ENCODE measurements at places on chromosomes 5 and 9. TPM values are rescaled to one million over a fixed set of nuclear protein-coding genes. Genes with fewer than 3 reads are reported as not detected.

Gene POLR1E
- total RNA-seq, result 45.8 TPM

Gene IL3
- total RNA-seq, result not detected

Gene NMUR2
- total RNA-seq, result not detected

Gene NFIB
- 83.9 TPM for total RNA-seq

Gene LEAP2
- total RNA-seq, result 1.3 TPM

Gene JAKMIP2
- total RNA-seq, result 0.10 TPM

Gene RC3H2
- 35.0 TPM for total RNA-seq

Gene GABRA1
- total RNA-seq, result not detected

Gene SREK1
- total RNA-seq, result 54.0 TPM

Gene TMEM167A
- total RNA-seq, result 44.9 TPM

Gene CDO1
- total RNA-seq, result 9.2 TPM

Gene FAM169A
- 7.7 TPM for total RNA-seq

Gene PCDHB11
- total RNA-seq, result 5.7 TPM

Gene OR1J2
- total RNA-seq, result not detected

Gene IL13
- not detected for total RNA-seq

Measured in ovary (tissue), 10 donors.